Activated naive CD4-positive, alpha-beta T cell treated with Interleukin-2 at 50 U/mL for 16 hours (primary cell): ENCODE measurements at places on chromosomes 6 and 20.

DNA sequence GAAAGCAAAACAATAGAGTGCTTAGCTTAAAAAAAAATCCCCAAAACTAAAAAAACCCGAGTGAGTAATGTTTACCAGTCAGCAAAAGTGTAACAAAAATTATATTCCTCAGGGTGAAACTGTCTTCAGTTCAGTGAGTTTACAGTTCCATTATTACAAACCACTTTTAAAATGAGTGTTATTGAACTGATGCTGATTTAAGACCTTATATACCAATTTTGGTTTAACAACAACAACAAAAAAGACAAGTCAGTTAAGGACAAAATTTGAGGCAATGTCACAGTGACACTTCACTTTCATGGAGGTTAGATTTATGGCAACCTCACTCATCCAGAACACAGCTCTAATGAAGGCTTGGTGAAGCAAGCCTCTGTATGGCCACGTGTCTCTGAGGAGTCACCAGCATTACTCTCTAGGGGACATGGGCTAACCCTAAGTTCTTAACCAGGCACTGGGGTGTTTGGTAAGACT, 630.8 kb downstream of the PHF3 start:
- no peak for DNase-seq

DNA sequence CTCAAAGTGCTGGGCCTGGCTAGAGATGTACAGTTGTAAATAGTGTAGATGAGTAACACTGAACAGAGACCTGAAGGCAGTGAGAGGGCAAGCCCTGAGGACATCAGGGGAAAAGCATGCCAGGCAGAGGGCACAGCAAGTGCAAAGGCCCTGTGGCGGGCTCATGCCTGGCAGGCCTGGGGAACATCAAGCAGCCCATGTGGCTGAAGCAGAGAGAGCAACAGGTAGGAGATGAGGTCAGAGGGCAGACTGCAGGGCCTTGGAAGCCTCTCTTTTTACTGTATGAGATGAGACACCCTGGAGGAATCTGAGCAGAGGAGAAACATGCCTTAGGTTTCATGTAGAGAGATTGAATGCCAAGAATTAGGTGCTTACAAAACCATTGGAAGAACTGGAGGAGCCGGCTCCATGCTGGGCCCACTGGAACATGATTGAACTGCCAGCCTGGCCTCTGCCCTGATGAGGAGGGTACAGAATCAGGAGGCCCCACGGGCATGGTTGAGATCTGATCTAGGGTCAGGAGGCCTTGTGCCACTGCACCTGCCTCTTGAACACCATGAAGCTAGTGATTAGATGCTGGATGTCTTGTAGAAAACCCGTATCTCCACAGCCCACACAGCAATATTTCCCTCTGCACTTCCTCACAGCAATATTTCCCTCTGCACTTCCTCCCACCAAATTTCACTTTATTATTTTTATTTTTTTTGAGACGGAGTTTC, 5.9 kb upstream of the HMGA1 start:
- no peak for DNase-seq

DNA sequence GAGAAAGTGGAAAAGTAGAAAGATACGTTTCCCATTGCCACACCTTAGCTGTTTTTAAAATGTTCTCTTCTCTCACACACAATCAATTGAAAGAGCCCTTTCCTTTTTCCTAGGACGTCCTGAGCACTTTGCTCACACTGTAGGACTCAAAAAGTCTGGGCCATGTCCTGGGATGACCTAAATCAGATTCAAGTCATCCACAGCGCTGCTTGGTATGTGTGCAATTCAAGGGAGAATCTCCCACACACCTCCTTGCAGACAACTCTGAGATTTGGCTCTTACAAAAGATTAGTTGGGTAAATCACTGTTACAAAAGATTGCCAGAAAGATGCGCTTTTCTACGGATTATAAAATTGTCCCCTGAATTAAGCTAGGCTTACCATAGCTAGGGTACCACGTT, 130.1 kb downstream of the RNASET2 start:
- DNase-seq: no peak

- no peak for DNase-seq
Measured at GRCh38 chr20:19934792-19935491, 82.2 kb upstream of the NAA20 start.

DNA sequence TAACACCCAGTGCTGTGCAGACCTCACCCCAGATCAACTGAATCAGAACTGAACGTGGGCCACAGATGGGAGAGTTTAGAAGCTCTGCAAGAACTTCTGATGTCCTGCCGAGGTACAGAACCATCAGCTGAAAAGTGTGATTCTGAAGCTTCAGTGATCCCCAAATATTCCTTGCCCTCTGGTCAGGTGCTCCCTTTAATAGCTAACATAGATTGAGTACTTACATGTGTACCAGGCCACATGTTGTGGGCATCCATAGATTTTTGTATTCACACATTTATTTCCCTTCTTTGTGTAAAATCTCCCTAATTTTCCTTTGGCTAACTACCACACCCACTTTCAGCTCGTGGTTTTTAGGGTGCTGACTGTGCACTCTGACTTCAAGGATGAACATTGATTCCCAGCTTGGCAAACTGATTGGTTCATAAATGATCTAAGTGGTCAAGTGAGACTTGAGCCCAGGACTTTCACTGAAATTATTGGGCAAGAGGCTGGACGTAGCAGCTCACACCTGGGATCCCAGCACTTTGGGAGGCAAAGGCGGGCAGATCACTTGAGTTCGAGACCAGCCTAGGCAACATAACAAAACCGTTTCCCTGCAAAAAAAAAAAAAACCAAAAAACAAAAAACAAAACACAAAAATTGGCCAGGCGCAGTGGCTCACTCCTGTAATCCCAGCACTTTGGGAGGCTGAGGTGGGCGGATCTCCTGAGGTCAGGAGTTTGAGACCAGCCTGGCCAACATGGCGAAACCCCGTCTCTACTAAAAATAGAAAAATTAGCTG, 162.2 kb downstream of the BCAS1 start:
- DNase-seq: no peak

GRCh38 chr6:132133736-132134445, 182.7 kb upstream of the CCN2 start:
- no peak for DNase-seq

- no peak for DNase-seq
Measured at GRCh38 chr6:84920021-84920420, 155.6 kb upstream of the TBX18 start.

DNA sequence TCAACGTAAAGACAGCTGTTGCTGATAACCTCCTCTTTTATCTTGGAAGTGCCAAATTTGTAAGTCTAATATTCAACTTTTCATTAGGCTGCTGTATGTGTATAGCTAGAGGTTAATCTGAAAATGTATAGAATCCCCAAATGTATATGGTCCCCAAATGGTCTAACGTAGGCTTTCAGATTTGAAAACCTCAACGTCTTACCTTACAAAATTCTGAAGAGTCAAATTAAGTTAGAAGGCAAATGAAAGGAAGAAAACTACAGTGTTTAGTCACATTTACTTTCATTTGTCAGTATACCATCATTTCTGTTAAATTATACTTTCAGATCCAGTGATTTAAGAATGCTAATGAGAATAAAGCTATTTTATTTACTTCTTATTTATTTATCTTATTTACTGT, 256.9 kb downstream of the ARHGAP18 start:
- no peak for DNase-seq

DNA sequence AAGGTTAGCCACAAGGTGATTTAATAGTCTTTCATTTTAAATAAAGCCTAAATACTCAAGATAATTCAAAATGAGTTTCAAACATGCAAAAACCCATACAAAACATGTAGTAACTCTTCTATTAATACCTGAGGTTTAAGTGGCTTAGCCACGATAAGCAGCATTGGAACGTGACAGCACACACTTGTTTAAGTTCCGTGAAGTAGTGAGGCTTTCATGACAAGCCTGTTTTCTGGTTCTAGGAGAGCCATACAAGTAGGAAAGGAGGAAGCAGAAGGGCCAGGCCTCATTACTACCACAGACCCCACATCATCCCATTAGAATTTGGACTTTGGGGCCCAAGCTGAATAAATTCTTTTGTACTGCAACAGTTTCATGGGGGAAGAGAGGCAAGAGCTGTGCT, 54.3 kb upstream of the PRND start:
- no peak for DNase-seq

- no peak for DNase-seq
Measured at GRCh38 chr6:139641376-139641775, 266.9 kb upstream of the CITED2 start.

GRCh38 chr20:9388160-9388812, 126.1 kb upstream of the LAMP5 start:
- no peak for DNase-seq

DNA sequence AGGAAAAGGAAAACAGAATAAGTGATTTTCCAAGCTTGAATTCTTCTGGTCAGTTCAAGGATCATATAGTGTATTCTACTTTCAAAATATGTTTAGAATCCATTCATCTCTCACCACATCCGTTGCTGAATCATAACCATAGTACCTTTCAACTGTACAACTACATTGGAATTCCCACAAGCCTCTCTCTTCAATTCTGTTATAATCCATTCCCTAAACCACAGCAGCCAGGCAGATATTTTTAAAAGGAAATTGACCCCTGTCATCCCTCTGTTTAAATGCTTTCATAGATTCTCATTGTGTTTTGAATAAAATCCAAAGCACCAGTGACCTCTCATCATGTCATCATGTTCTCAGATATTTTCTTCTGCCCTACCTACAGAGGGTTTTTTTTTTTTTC, 412.7 kb downstream of the GRIK2 start:
- DNase-seq: no peak

DNA sequence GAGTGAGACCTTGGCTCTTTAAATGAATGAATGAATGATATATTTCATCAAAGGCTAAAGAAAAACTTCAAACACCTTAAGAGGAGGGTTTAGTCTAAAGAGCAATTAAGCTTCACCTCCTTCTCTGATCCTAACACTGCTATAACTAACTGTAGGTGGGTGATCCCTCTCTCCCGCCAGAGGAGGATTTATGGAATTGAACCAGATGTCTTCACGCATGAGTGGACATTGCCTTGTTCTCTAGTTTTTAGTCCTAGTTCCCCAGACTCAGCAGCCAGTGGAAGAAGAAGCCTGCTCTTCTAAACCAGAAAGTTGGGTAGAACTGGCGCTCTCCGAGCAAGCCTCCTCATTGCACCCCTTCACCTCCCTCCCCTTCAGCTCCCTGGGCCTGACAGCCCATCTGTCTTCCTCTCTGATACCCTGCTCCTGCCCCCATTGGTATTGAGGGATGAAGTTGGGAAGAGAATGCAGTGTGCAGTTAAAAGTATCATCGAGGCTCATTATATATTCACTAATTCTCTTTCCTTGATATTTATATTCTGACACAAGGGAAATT, 142.7 kb downstream of the ARID1B start:
- DNase-seq: no peak

- no peak for DNase-seq
Measured at GRCh38 chr6:10557913-10558312, 36.8 kb downstream of the GCNT2 start.

DNA sequence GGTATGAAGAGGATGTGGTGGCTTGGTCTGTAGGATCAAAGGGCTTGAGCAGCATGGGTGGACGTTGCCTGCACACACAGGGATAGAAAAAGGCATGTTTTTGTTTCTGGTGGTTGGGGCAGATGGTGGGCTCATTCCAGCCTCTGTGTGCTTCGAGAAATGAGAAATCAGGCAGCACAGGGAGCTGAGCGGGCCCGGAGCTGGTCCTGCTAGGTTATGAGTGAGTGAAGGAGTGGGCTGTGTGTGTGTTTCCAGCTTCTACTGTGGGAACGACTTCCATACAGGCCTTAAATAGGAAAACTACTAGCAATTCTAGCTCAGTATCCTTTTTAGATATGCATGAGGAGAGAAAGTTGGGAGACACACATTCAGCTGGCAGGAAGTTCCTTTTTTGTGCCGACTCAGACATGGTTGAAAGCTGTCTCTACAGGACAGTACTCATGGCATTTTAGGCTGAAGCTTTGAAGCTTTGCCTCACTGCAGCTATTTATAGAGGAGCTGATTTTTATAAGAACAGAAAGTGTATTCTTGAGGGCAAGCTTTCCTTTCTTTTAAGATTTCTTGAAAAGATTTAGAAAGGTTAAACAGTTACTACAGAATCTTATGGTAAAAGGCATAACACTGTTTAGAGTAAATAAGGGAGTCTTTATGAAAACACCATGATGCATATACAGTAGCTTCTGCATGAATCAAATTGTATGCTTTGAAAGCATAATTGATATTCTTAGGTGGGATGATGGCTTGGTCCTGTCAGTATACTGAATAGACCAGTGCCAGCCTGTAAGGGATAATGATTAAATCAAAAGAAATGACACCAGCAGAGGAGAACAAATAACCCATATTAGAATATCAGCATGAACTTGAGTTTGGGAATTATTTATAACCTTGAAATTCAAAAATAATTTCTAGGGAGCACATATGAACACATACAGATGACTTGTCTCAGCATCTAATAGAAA, 104.0 kb upstream of the MAN1A1 start:
- DNase-seq: no peak

DNA sequence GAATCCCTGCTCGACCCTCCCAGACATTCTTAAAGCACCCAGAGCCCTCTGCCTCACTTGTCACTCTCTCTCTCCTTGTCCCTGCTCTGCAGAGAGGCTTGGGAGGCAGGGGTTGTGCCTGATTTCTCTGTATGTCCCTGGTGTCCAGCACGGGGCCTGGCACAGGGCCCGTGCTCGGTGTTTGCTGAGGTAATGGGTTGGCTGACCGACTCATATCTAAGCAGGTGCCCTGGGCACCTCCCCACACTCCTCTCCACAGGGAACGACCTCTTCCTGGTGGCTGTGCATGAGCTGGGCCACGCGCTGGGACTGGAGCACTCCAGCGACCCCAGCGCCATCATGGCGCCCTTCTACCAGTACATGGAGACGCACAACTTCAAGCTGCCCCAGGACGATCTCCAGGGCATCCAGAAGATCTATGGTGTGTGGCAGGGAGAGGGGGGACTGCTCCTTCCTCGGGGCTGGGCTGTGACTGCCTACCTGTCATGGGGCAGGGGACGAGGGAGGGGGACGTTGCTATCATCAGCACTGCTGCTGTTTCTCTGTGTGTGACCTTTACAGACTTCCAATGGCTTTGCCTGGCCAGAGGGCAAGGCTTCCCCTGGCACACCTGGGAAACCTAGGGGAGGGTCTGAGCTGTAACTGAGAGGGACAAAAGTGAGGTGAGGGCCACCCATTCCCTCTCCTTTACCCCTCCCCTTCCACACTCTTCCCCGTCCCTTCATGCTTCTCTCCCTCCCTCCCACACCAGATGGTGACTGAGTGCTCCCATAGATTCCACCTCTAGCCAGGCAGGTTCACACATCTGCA, 14.2 kb downstream of the MMP24OS start:
- no peak for DNase-seq

DNA sequence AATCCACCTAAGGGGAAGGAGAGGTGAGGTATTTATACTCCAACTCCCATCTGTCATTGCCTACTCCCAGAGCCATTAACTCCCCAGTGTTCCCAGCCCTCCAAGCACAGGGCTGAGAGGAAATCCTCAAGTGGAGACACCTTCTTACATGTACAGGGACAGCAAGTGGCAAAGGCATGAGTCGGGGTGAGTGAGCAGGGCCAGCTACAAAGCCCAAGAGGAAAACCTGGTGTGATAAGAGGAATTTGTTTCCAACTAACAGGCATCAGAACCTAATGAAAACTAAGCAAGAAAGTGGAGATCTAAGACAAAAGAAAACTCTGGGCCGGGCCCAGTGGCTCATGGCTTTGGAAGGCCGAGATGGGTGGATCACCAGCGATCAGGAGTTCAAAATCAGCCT, 70.0 kb upstream of the SRSF6 start:
- no peak for DNase-seq
